ENCODE measurements at places on chromosomes 5 and 9.

DNA sequence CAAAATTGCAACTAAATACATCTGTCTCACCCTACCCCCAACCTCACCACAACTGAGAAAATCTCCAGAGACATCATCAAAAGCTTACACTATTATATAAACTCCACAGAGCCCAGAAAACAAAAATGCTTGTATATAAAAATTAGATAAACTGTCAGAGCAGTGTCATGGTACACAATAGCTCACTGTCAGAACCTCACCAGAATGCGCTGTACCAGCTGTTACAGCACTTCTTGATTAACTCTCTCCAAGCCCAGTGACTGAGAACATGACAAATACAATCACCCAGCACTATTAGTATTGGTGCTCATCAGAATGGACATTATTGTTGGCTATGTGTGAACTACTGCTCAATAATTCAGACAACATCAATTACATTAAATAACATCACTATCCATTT is 65.7 kb downstream of the ZDHHC21 start:
- no peak for DNase-seq

- DNase-seq = no peak
These were observed 48.2 kb downstream of the TRIO start for GRCh38 chr5:14191325-14191724.

DNA sequence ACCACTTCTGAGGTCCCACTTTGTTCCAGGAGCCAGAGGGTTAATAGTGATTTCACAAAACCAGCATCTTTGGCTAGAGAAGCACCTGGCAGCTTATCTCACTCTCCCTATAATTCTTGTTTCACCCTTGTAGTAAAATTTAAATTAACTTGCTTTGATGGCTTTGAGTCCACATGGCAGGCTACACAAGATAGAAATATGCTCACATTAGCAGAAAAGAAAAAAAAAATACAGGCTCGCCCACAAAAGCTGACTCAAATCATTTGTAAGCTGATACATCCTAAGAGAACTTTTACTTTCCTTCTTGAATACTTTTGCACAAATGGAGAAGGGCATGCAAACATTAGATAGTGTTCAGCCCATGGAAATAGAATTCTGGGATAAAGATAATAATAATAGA is 36.2 kb downstream of the TNFSF15 start:
- DNase-seq = no peak

- DNase-seq = no peak
These were observed 54.4 kb downstream of the EXD3 start for GRCh38 chr9:137368431-137369035.

DNA sequence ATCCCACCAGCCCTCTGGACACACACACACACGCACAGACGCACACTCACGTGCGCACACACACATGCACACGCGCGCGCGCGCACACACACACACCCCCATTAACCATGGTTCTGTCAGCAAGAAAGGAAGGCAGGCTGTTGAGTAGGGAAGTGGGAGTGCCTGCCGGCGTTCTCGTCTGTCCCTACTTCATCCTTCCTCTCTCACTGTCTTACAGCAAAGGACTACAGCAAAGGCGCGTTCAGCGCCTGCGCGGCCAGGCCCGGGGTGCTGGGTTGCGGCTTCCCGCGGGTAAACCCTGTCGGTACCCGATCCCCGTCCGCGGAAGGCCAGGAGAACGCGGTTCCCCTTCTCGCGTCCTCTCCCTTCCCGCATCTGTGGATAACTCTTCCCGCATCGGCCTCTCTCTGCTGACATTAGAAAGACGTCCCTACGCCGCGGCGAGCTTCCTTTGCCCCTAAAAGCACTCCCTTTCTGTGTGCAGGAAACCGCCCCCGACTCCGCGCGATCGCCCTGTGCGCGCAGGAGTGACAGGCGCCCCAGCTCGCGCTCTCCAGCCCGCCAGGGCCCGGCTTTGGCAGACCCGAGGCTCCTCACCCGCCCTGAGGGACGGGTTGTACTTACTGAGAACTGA is 219.2 kb downstream of the AGTPBP1 start:
- no peak for DNase-seq

GRCh38 chr5:150600616-150601490 is 39.6 kb upstream of the SYNPO start:
- no peak for DNase-seq

DNA sequence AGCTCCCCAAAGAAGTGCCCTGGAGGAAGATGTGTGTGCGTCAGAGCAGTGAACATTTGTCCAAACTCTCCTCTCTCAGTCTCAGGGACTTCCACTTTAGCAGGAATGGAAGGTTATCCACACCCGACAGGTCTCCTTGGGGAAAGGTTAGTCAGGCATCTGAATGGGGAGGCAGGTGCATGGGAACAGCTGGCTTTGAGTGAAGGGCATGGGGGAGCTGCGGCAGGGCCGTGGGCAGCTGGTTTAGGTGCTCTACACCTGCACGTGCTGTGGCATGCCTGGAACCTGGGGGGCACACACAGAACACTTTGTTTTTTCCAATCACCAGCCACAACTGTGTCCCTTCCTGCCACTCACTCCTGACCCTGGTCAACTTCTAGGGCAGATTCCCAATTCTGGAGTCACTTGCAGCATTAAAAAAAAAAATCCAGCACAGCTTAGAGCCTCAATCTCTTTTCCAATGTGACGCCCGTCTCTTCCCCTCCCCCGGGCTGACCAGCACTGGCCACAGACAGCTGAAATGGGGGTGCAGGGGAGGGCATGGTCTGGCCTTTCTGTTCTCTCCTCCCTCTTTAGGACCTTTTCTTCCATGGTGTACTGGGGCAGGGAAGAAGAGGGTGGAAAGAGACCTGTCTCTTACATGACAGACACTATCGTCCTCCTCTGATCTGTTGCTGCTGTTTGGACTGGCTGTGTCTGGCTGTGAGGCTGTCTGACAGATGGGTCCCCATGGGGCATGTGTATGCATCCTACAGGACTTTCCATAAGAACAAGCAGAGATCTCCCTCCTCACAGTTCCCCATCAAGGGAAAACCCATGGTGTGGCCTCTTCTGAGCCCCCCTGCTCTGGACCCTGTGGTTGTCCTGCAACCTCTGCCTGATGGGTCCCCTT is 9.5 kb upstream of the IL3 start:
- DNase-seq = no peak

DNA sequence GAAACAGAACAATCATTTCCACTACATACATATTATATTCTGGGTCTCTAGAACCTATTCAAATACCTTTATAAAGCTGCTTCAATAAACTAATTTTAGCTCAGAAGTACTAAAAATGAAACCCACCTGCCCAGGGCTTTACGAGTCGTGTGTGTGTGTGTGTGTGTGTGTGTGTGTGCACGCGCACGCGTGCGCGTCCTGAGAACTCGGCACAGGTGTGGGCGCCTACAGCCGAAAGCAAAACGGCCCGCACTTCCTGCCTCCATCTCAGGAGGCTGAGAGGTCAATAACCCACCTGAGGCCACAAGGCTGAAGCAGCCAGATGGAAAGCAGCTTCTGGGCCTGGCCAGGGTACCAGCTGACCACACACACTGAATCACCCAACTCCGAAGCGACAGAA is 3.0 kb downstream of the CLPTM1L start:
- DNase-seq = no peak

Data from stimulated activated CD8-positive, alpha-beta memory T cell treated with anti-CD3 and anti-CD28 coated beads, Interleukin-12 subunit alpha, Interleukin-12 subunit beta, amount 100 ng/mL, for 1 hour (primary cell).